NCI-H1417 treated with DMSO at 0.1 percent for 48 hours (cell line): ENCODE measurements at places on chromosomes 5 and 9.

DNA sequence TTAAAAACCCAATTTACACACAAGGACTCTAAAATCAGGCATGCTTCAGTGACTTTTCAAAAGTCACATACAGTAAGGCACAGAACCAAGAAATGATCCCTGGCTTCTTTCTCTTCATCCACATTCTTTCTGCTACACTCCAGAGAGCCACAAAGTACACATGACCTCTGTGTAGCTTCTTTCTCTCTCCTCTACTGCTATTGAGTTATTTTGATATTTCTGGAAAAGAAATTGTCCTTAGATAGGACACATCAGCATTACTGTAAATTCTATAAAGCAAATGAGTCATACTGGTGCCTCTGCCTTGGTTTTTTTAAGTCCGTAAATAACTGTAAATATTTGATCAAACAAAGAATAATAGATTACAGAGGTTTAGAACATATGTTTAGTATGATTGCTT is 96.3 kb downstream of the KIAA0825 start:
- no peak for DNase-seq

GRCh38 chr9:95067897-95068296 is 249.6 kb downstream of the FANCC start:
- no peak for DNase-seq

DNA sequence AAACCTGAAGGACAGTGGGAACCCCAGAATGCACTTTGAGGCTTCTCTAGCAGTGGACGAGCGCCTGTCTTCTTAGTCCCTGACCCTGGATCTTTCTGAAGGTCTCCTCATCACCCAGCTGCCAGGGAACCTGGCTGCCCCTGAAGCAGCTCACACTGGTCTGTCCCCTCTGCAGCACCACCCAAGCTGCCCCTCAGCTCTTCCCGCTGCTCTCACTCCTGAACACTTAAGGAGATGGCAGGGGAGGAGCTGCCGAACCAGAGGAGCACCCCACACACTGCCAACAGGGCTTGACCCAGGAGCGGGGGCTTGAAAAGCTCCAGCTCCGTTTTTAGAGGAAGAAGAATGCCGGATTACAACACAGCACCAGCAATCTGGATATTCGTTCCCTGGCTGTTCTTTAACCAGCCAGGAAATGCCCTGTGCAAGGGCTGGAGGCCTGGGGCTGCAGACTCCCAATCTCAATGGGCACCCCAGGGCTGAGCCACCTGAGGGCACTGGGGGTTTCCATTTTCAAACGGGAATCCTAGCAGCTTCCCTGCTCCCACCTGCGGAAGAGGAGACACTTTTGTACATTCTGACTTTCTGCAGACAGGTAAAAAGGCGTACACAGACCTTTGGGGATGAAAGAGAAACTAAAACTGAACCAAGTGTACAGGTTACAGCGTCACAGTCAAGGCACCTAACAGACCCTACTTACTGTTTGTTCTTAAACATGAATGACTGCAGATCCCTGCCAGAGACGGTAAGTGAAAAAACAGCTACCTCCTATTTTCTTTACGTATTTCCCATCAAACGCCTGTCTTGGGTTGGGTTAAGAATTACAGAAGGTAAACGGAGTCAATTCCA is 36.3 kb downstream of the GOLM1 start:
- DNase-seq: no peak

GRCh38 chr5:179802950-179803562 is 3.6 kb downstream of the MGAT4B start:
- peak; percentile 48 for DNase-seq

DNA sequence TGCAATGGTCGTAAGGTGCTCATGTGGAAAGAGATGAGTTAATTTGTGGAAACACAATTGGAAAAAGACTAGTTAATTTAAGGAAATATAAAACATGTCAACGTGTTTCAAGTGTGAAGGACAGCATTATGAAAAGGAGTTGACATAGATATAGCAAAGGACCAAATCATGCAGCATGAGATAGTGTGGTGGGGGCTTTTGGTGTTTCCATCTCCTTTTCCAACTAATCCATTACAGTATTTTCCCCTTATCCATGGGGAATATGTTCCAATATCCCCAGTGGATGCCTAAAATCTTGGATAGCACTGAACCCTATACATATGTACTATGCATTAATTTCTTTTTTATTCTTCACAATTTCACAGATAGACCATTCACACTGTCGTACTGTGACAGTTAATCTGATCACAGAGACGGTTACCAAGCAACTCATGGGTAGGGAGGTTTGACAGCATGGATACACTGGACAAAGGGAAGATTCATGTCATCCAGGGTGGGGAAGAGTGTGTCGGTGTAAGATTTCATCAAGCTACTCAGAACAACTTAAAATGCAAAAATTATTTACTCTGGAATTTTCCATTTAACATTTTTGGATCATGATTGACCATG is 238.6 kb downstream of the CDH12 start:
- no peak for DNase-seq

GRCh38 chr9:72255569-72255968 is 106.3 kb downstream of the GDA start:
- DNase-seq: no peak

DNA sequence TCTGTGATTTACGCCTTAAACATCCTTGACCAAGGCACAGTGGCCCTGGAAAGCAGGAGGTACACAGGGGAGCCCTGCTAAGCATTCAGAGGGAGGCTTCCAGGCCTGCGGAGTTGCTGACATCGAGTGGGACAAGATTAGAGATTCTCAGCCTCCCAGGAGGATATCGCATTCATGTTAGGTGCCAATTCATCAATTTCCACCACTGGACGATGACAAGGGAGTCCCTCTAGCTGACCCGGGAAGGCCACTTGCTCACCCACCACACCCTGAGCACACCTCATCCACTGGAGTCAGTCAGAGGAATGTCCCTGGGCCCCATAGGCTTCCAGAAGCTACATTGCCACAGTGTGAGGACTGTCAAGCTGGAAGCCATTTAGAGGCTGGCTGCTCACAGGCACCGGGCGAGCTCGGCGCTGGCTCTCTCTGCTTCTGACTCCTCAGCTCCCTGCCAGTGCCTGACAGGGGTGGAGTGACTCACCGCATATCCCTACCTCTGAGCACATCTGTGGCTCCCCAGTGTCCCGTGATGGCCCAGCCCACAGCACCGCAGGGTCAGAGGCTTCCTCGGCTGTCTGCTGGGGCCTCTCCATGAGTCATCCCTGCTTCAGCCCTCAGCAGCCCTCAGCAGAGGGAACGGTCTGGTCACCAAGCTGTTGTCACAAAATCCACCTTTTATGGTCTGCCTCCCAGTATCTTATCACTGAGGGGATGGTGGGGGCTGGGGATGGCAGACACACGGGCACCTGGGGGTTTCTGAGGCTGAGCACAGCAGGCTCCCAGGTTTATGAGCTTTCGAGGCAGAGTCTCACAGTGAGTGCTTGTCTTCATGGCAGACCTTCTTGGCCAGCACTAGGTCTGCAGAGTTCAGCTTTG is 117.5 kb downstream of the ZNF608 start:
- DNase-seq: no peak

- DNase-seq: no peak
Observed at GRCh38 chr9:129458663-129459546, 162.0 kb downstream of the C9orf50 start.

DNA sequence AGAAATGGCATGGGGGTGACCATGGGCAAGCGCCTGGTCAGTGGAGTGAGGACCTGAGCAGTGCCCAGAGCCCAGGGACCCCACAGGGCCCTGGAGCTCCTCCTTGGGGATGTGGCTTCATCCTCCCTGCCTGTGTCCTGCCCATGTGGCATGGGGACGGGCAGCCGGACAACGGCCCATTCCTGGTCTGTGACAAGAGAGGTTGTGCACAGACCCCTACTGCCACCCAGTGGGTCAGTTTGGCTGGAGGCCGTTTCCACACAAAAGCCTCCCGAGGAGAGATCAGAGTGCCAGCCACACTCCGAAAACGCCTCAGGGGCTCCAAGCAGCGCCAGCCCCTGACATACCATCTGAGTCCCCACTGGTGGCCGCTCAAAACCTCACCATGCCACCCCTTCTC is 19.8 kb downstream of the SLC6A18 start:
- no peak for DNase-seq

GRCh38 chr9:114178756-114179450 is 23.6 kb downstream of the COL27A1 start:
- no peak for DNase-seq

DNA sequence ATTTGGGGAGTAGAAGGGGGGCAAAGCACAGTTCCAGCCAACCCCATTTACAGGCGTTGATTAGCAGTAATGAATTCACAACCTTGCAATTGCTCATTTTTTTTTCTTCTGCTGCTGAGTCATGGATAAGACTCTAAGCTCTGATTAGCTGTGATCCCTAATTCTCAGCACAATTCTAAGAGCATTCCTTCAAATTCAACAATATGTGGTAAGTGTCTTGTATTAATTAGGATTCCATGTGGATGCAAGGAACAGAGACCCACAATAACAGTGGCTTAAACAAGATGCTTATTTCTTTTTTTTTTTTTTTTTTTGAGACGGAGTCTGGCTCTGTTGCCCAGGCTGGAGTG is 133.4 kb downstream of the PALM2AKAP2 start:
- no peak for DNase-seq

DNA sequence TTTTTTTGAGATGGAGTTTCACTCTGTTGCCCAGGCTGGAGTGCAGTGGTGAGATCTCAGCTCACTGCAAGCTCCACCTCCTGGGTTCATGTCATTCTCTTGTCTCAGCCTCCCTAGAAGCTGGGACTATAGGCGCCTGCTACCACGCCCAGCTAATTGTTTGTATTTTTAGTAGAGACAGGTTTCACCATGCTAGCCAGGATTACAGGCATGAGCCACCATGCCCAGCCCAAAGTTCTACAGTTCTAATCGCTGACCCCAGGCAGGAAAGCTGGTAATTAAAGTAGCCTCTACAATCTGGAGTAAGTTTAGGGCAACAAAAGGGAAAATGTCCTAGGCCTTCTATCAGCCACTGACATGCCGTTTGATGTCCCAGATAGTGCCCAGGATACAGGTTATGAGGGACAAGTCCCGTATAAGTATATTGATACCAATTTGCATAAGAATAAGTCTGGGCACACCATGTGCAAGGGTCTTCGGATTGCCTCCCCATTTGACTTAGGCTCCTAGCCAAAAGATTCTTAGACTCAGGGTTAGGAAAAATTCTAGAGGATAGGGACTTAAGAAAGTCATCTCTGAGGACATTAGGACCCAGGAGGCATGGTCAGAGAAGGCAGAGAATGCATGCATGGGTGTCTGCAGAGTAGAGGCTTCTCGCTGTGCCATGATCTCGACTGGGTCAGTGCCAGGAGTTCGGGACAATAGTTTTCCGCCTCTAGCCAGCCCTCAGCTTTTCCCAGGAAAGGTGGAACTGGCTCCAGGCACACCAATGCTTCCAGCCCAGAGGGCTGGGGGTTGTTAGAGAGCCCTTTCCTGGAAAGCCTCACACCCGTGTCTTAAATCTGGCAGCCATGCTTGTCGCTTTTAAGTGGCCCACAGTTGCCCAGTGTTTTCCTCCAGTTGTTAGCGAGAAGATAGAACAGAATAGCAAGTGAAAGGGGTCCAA is 1111.1 kb downstream of the TAF11L14 start:
- no peak for DNase-seq

GRCh38 chr9:95102001-95102433 is 215.5 kb downstream of the FANCC start:
- DNase-seq: no peak

DNA sequence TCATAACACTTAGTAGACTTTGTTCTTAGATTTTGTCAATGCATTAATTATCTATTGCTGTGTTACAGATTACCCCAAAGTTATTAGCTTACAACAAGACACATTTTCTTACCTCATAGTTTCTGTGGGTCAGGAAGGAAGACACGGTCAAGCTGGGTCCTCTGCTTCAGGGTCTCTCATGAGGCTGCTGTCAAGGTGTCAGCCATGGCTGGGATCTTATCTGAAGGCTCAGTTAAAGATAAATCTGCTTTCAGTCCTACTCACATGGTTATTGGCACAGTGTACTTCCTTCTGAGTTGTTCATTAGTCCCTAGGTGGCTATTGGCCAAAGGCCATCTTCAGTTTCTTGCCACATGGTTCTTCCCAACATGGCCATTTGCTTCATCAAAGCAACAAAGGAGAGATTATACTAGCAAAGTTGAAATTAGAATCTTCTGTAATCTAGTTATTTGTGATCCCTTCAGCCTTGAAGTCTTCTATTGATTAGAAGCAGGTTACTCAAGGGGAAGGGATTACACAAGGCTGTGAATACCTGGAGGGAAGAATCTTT is 25.2 kb downstream of the TDRD7 start:
- no peak for DNase-seq

DNA sequence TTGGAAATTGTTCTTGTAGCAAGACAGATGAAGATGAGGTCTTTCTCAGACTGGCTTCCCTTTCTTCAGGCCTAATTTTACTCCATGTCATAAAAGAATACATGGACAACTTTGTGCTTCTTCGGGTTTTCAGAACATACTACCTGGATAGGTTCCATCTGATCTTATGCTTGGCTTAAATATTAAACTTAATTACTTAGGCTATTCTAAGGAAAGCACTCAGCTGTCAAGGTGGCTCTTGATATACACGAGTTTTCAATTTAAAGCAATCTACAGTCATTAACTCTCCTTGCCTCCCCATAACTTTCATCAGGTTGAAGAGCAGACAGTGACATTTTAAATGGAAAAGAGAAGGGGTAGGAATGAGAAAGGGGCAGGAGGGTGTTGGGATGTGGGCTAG is 9.5 kb upstream of the PPP3R2 start:
- DNase-seq: no peak

- no peak for DNase-seq
Observed at GRCh38 chr5:52846182-52846842, 58.6 kb downstream of the ITGA1 start.

GRCh38 chr5:178211095-178212048 is 7.0 kb downstream of the HNRNPAB start:
- DNase-seq: no peak

GRCh38 chr9:94668928-94669729 is 29.8 kb upstream of the FBP1 start:
- no peak for DNase-seq

DNA sequence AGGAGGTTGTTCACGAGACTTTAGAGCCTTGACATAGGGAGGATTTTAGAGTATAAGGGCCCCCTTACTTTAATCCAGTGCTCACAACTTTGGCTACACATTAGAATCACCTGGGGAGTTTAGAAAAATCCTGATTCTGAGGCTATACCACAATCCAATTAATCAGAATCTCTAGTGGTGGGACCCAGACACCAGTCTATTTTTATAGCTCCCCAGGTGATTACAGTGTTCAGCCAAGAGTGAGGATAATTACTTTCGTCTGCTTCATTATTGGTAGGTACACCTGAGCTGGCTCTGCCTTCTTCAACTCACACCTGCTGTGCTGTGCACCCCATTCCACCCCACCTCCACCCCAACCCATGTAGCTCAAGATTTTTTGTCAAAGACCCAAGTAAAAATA is 141.3 kb upstream of the EPB41L4A start:
- DNase-seq: no peak

GRCh38 chr5:160800375-160801275 is 51.4 kb downstream of the ATP10B start:
- DNase-seq: no peak

GRCh38 chr5:133851521-133851920 is 116.9 kb downstream of the C5orf15 start:
- DNase-seq: no peak
